HEK293T (cell line): ENCODE measurements at places on chromosomes 13 and 19.

GRCh38 chr19:18419699-18420460 lies 682 bp downstream of the SSBP4 start:
- no peak for DNase-seq

DNA sequence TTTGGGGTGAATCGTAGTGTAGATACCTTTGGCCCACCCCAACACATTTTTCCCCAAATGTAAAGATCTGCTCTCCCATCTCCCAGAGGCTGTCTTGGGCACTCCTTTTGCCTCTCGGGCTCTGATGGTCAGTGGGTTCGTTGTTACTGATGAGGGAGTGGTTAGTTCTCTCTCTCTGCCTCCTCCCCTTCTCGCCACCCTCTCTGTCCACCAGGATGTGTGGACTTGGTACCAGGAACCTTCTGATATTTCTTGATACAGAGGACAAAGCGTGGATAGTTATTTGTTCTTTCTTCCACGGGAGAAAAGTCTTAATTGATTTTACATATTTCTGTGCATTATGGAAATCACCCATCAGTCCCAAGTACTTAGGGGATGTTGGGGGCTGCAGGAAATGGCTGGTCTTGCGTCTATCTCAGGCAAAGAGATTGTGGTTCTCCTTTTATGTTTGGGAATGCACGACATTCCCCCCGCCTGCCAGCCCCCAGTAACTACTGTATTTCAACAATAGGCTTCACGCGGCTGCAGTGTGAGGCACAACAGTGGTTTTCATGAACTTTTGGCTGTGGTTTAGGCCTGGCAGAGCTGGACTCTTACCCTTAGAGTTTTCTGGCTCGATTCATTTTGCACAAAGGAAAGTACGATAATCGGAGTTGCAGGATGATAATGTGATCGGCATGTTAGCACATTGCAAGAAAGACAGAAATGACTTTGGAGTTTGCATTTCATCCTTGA lies 79.0 kb upstream of the ZNF536 start:
- DNase-seq = no peak

- no peak for DNase-seq
Measured at GRCh38 chr13:22081430-22081829, 410.6 kb downstream of the FGF9 start.

GRCh38 chr19:11552666-11553372 lies 6.2 kb downstream of the ELOF1 start:
- no peak for DNase-seq

GRCh38 chr19:2246014-2246620 lies 3.0 kb upstream of the AMH start:
- DNase-seq = no peak

GRCh38 chr13:105047676-105048295 lies 1487.7 kb downstream of the EFNB2 start:
- no peak for DNase-seq

- DNase-seq = no peak
Measured at GRCh38 chr13:75875450-75875849, 239.3 kb downstream of the LMO7 start.

- DNase-seq = no peak
Measured at GRCh38 chr13:112225429-112226090, 150.6 kb upstream of the SPACA7 start.

GRCh38 chr13:46596466-46596865 lies 43.5 kb downstream of the LRCH1 start:
- no peak for DNase-seq

GRCh38 chr19:13493516-13494310 lies 12.6 kb downstream of the CACNA1A start:
- DNase-seq = no peak

- DNase-seq = no peak
Measured at GRCh38 chr13:112781287-112781686, 91.4 kb downstream of the ATP11A start.

- DNase-seq = no peak
Measured at GRCh38 chr13:28609926-28610325, 49.0 kb upstream of the POMP start.

- DNase-seq = no peak
Measured at GRCh38 chr19:16764793-16765433, 45.3 kb downstream of the NWD1 start.
